GM23248 (cell line): ENCODE measurements at places on chromosomes 3 and 15.

DNA sequence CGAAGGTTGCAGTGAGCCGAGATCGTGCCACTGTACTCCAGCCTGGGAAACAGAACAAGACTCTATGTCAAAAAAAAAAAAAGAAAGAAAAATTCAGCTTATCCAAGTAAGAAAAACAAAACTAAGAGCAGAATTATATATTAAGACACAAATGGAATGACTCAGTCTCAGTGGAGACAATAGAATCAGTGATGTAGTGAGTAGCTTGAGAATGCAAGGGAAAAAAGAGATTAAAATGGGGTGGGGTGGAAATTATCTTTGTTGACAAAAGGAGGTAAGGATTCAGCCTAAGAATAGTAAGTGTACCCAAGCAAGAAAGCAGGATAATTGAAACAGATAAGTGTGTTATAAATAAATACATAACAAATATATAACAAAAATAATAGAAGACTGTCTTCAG is 70.7 kb downstream of the BLM start:
- peak; percentile 20 for DNase-seq

DNA sequence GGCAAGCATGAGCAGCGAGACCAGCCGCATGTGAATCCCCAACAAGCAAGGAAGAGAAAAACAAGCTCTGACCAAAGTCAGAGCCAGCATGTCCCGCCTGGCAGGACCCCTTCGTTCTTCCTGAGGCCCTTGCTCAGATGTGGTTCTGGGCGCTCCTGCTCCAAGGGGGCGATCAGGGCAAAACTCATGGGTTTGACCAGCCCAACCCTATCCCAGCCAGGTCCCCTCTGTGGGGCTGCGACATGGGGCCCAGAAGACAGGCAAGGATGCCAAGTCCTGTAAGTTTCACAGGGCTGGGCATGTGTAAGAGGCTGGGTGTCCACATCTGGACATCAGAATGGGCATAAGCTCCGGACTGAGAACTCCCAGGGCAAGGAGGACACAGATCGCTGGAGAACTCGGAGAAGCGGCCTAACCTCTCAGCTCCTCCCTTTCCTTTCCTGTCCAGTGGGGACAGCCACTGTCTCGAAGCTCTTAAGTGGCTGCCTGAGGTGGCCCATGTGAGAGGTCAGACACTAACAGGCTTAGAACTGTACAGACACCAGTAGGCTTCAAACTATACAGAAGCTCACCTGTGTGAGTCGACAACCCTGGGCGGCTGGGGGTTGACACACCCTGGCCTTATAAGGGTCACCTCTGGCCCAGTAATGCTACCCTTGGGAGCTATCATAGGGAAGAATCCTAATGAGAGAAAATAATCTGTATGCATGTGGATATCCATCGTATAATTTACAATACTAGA is 48.9 kb downstream of the XXYLT1 start:
- no peak for DNase-seq

DNA sequence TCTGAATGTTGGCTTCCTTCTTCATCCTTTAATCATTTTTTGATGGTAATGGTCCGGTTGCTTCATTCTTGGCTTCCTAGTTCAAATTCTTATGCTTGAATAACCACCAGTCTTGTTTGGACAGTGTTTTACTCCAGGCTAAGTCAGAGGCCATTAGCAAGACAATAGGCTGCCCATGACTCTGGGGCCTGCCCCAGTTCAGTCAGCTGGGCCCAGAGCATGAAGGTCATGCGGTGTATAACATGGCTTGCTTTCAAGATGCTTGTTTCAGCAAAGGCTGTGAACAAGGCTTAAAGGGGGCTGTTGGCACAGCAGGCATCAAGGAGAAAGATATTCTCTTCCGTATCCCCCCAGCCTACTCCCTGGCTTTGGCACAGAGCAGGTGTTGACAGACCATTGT is 13.7 kb downstream of the TM4SF18 start:
- DNase-seq, result no peak

GRCh38 chr3:146156095-146156494 is 4.9 kb downstream of the PLOD2 start:
- peak; percentile 76 for DNase-seq

DNA sequence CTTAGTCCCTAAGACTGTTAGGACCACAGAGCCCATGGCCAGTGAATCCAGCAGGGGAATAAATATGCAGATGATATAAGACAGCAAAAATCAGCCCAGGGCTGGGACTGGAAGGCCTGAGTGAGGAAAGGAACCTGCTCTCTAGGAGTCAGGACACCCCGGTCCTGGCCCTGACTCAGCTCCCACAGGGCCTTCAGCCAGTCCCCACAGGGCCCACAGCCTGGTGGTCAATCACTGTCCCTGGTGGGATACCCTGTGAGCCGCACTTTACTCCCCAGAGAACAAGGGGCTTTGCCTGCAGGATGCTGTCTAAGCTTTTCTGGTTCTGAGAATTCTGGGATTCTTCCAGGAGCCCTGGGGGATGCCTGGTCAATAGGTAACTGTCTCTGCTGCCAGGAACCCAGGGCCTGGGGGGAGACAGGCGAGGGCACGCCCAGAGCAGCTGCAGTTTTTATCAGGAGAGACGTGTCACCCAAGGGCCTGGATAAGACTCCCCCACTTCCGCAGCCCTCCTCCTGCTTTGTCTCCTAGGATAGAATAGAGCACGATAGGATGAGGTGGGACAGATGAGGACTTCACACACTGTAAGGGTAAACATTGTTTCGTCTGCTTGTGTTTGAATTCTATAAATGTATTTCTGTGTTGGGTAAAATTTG is 49.5 kb upstream of the MCF2L2 start:
- no peak for DNase-seq

DNA sequence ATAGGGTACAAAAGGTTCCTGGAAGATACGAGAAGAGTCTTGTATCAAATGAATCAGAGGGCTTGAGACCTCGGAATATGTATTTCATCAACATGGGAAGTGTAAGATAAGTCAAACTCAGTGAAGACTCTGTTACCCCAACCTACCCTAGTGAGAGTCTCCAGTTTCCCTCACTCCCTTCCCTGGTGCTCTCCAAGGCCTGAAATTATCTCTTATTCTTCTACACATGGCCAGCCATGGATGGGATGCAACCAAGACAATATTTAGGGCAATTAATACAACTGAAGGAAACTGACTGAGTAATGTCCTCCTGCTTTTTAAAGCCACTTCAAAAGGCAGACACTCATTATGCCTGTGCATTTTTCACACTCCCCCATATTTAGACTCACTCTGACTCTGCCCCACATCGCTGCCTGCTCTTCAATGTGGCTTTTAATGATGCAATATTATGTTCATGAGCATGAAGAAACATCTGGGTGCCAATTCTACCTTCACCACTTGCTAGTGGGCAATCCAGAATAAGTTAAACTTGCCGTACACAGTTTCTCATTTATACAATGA is 137.1 kb upstream of the THBS1 start:
- DNase-seq, result no peak

DNA sequence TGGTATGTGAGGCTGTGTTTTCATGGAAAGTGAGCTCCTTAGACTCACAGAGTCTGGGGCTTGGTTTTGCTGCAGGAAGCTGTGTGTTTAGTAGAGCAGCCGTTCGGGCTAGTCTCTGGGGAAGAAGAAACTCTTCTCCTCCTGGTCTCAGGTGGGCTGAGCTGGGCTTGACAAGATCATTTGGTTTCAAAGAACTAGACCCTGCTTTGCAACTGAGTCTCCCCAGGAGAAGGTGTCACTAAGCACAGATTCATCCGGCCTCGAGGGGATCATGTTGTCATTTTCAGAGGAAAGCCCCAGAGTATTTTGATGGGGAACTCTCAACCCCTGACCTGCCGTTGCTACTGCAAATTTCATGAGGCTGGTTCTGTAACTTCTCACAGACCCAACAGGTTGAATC is 188.5 kb downstream of the FAM43A start:
- DNase-seq, result no peak

DNA sequence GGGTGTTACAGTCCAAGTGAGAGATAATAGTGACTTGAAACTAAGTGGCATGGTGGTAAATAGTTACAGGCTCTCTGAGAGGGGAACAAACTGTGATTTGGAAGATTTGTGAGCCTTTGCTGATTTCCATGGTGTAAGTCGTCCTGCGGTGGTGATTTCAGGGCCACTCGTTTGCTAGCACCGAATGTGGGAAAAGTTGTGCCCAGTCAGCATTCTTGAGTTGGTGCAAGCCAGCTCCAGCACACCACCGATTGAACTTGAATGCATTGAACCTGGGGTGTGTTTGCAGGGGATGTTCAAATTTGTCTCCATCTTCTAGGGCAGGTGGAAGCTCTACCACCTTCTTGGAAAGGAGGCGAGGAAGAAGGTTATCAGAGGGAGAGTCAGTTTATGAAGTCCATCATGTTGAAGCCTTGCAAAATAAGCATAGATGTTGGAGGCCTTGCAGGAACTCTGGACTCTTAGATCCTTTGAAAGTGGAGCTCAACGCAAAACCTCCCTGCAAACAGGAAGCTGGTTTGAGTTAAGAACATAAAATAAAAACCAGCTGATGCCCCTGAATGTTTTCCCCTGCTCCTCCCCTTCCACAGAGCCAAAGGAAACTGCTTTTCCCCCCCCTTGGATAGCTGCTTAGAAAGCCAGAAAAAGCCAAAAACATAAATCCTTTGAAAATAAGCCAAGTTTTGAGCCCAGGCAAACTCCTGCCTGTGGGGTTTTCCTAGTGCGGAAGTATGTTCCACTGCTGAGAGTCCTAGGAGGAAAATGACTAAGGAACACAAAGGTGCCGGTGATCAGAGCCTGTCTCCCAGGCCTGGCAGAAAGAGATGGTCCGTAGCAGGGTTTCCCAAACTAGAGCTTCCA is 21.9 kb downstream of the MAPKBP1 start:
- DNase-seq, result peak; percentile 76

DNA sequence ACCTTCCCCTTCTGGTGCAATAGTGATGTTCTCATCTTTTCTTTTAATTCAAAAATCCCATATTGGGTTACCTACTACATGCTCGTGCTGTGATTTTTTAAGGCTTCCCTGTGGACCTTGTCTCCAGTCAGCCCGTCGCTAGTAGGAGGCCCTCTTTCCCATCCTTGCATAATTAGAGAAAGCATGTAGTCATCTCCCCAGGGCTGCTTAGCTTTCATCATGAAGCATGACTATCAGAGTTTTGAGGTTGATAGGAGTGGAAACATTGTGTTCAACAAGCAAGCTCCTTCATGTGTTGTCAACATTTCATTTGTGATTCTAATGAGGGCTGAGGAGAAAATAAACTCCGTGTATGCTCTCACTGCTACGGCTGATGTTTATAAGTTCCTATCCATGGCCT is 8.7 kb upstream of the LRTM1 start:
- peak; percentile 24 for DNase-seq

- DNase-seq, result no peak
Measured at GRCh38 chr3:163852233-163852632, 1226.1 kb downstream of the SI start.

DNA sequence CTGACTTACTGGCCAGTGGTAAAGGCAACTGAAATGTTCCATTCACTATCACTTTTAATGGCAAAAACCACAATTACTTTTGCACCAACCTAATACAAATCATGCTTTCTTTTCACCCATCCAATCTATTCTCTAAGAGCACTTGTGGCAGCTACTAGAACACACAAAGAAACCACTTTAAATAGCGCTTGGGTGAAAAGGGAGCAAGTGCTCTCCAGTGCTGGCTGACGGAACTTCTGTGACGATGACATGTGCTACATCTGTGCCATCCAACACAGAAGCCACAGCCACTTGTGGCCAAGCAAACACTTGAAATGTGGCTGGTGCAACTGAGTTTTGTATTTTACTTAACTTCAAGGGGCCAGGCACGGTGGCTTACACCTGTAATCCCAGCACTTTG is 18.9 kb downstream of the SH3BP5 start:
- no peak for DNase-seq

GRCh38 chr3:30604558-30604957 is 1.8 kb upstream of the TGFBR2 start:
- DNase-seq, result no peak

DNA sequence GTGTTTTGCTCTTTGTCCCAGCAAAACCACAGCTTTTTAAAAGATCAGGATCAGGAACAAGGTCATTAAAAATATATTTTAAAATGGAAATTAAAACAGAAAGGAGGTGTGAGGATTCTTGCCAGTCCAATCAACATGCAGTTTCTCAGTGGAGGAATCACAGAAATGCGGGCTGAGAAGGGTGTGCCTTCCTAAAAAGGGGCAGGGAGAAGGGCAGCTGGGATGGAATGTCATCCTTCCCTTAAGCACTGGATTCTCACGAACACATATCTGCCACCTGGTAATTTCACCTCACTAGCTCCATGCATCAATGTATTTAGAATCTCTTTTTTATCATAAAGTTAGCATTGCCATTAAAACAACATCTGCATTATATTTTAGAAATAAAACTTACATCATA is 21.4 kb downstream of the ABI3BP start:
- no peak for DNase-seq

DNA sequence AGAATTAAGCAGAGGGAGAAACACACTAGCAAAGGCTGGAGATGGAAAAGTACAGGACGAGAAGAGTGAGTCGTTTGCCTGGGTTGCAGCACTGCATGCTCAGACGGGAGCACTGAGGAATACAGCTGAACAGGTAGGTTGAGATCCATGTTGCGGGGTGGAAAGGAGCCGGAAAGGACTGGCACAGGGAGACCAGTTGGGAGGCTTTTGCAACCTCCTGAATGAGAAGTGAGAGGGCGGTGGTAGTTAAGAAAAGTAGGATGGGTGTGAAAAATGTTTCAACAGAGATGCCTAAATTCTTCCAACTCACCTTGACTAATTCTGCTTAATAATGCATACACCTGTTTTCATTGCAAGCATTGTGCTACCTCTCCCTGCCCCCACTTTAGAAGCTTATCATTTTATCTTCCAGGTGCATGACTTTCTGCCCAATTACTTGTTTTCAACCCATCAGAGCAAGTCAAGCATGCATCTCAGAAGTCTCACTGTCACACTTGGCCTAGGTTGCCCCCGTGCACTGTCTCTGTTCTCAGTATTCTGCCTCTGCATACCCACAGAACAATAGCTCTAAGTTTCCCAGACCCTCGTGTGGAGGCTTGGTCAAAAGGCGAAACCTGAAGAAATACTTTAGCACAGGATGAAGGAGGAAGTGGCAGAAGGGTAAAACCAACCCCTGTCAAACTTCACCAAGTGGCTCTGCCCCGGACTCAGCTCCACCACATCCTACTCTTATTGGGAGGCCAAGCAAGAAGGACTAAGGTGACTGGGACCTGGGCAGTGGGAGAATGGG is 199.3 kb upstream of the BCL6 start:
- DNase-seq, result no peak

DNA sequence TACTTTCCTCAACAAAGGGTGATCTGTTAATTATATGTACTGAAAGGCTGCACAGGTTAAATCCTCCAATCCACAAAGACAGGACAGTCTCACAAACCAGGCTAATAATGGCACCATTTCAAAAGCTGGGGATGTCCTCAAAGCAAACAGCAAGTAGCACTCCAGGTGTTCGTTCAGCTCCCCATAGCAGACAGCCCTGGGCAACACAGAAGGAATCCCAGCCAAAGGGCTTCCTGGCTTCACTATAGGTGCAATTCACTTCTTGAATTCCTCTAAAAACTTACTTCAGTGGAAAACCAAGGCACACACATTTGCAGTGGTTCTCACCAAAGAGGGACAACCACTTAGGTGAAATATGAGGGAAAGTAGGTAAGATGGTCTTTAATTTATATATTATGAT is 166.7 kb downstream of the CTNNB1 start:
- DNase-seq, result no peak
